Epithelial cell of proximal tubule (primary cell): ENCODE measurements at places on chromosomes 7 and 10. TPM values are rescaled to one million over a fixed set of nuclear protein-coding genes. Genes with fewer than 3 reads are reported as not detected.

DNA sequence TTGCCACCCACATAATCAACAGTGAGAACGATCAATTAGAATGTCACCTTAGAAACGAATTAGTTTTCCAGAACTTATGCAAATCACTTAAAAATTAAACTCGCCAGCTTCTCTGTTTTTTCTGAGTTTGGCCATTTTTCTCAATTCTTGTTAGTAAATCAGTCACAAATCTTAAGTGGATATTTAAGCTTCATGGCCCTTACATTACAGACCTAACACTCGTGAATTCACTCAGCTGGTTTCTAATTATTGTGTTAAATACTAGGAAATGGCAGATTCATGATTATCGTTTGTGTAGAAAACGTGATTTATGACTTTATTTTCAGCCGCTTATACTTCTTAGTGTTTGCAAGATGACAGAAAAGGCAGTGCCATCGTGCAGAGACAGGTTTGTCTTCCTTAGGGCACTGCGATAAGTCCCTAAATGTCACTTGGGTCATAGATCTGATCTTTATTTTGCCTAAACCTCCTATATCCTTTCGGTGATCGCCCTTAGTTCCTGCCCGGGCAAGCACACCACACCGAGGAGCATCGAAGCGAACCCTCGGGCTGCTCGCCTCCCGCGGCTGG is 587 bp upstream of the CELF2 start:
- DNase-seq: no peak

DNA sequence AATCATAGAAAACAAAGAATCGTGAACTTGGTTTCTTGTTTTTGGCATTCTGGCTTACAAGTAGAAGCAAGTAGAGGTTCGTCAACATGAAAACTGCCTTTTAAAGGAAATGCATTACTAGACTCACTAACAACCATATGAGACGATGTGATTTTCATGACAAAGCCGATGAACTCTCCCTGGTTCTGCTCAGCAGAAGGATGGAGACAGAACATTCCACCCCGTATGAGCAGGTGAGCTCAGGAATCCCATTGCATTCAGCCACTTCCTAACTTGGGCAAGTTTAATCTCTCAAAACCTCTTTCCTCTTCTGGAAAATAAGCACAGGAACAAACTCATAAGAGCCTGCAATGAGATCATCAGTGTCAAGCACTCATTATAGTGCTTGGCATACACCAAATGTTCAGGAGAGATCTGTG is 57.4 kb upstream of the SVIL start:
- no peak for DNase-seq

Gene PTPRZ1
- total RNA-seq: not detected in 2 replicates

Gene PRR15
- 8.1 and 14.0 TPM in 2 replicates for total RNA-seq
